ENCODE measurements at places on chromosomes 16 and 17.

GRCh38 chr17:79549141-79549915, 61.5 kb downstream of the RBFOX3 start:
- DNase-seq, result no peak

DNA sequence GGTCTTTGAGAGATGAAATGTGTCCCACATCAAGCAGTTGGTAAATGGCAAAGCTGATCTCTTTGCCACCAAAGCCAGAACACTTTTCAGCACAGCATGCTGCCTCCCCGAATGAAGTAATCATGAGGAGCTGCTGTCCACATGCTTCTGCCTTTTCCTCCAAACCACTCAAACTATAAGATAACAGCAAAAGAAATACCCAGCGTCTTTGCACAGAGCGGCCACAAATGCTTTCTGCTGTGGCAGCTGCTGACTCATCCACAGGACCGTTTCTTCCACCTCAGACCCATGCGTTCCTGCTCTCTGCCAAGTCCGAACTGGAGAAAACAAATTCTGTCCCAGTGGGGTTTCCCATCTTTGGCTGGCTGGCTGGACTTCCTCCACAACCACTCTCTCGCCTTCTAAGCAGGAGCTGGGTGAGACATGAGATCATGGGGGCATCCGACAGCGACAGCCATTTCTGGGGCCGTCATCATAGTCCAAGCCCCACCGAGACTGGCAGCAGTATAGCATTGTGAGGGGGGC, 27.1 kb downstream of the TBC1D3B start:
- DNase-seq, result no peak

- no peak for DNase-seq
Observed at GRCh38 chr17:4184811-4185210, 41.8 kb downstream of the CYB5D2 start.

DNA sequence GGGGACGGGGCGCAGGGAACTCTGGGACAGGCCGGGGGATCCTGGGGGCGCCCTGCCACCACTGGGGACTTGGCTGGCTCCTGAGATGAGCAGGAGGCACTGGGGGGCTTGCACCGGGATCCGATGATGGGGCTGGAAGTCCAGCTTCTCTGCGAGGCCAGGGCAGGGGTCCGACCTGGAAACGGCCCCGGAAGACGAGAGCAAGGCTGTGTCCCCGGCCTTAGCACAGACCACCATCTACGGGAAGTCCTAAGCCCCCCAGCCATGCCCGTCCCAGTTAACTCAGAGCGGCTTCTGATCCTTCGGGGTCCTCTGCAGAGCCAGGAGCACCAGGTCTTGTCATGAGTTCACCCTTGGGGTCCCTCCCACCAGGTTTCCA, 573 bp downstream of the CDT1 start:
- DNase-seq, result no peak

- DNase-seq, result no peak
Observed at GRCh38 chr17:70096861-70097260, 21.8 kb downstream of the KCNJ16 start.

DNA sequence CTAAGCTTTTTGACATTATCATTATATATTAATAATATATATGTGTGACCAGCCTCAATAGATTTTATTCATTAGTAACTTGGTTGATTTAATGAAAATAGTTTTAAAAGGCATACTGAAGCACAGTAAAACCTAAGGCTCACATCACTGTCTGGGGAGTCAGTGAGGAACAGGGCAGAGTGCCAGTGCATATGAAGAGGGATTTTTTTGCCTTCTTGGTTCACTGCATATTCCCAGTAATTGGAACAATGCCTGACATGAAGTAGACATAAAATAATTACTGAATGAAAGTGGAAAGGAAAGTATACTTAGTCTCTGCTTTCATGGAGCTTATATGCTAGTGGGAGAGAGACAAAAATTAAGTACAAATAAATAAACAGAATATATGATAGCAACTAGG, 81.1 kb downstream of the FTO start:
- no peak for DNase-seq

DNA sequence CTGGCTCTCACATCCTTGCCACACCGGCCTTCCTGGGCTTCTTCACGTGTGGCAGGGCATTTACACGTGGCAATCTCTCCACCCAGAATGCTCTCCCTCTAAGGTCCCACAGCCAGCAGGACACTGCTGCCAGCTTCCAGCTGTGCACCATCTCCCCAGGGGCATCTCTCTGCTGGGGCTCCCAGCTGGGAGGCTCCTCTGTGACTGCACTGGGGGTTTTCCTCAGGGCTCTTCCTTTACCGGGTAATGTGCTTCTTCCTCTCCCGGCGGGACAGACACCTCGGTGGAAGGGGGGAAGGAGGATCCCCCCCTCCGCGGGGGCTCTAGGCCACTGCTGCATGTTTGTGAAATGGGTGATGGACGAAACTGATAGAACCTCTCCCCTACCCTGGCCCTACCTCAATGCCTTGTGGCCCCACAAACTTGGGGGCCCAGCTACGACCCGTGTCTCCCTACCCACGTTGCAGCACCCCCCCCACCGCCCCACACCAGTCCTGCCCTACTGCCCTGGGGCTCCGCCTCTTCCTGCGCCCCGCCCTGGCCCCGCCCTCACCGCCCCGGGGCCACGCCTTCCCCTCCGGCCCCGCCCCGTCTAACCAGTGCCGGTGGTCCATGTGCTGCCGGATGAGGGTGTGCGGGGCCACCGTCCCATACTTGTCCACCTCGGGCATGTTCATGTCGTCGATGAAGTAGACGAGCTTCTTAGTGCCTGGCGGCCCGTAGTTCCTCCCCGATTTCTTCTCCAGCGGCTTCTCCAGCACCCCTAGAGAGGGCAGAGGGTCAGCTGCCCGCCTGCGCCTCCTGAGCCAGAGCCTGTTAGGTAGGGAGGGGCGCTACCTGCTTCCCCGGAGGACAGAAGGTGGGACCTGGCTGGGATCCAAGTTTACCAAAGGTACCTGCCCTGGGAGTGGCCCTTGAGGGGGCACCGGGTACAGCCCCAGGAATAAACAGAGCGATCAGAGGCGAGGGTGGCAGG, 92.6 kb downstream of the DNAH17 start:
- peak; percentile 38 for DNase-seq

GRCh38 chr17:18184143-18185031, 759 bp downstream of the ALKBH5 start:
- peak; percentile 57 for DNase-seq

DNA sequence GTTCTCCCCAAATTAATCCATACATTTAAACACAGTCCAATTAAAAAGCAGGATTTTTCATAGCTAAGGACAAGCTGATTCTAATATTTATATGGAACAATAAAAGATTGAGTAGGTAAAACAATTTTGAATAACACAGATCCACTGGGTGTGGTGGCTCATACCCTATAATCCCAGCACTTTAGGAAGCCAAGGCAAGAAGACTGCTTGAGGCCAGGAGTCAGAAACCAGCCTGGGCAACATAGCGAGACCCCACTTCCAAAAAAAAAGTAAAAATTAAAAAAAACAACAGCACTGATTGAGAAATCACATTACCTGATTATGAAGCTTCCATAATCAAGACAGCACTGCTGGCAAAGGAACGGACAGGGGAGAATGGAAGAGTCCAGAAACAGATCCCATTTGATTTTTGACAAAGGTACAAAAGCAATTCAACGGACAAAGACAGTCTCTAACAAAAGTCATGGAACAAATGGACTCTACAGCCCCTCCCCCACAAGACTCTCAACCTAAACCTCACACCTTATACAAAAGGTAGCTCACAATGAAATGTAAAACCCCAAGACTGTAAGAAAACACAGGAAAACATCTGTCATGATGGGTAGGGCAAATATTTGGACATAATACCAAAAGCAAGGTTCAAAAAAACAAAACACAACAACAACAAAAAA, 17.9 kb downstream of the USP7 start:
- DNase-seq, result no peak

GRCh38 chr17:80388175-80388574, 26.8 kb upstream of the ENDOV start:
- DNase-seq, result no peak

GRCh38 chr16:67258161-67258835, 9.5 kb downstream of the SLC9A5 start:
- DNase-seq, result no peak

DNA sequence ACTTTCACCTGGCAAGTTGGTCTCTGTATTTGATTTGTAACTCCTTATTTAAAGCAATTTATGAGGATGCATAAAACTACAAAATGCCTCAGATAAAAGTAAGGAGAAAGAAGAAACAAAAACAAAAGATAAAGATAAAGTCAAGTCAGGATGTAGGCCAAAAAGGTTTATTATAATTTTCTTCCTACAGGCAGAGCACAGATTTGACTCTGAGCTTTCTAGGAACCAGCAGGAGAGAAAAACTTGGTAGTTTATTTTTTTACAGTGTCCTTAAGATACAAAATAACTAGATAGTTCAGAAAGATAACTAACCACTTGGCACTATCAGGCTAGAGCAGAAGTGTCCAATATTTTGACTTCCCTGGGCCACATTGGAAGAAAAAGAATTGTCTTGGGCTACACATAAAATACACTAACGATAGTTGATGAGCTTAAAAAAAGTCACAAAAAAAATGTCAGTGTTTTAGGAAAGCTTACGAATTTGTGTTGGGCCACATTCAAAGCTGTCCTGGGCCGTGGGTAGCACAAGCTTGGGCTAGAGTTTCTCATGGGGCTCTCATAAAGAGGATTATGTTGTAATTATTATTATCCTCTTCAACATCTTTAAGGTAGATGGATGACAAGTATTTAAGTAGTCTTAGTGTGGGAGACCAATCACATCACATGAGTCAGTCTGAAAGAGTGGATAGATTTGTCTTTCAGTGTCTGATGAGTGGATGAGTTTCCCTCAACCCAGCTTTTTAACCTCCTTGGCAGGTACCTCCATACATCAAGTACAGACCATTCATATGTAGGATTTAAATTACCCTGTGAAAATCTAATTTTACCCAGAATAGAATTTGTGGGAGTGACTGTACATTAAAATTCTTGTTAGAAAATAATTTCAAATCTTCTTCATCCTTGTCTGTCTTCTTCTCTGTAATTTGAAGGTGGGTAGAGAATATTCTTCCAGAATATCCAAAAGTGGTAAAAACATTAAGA, 17.0 kb downstream of the PAFAH1B1 start:
- DNase-seq, result no peak

GRCh38 chr16:27980919-27981700, 82.4 kb downstream of the GSG1L start:
- no peak for DNase-seq

- DNase-seq, result peak; percentile 43
Observed at GRCh38 chr17:42980766-42981397, 517 bp downstream of the RUNDC1 start.

DNA sequence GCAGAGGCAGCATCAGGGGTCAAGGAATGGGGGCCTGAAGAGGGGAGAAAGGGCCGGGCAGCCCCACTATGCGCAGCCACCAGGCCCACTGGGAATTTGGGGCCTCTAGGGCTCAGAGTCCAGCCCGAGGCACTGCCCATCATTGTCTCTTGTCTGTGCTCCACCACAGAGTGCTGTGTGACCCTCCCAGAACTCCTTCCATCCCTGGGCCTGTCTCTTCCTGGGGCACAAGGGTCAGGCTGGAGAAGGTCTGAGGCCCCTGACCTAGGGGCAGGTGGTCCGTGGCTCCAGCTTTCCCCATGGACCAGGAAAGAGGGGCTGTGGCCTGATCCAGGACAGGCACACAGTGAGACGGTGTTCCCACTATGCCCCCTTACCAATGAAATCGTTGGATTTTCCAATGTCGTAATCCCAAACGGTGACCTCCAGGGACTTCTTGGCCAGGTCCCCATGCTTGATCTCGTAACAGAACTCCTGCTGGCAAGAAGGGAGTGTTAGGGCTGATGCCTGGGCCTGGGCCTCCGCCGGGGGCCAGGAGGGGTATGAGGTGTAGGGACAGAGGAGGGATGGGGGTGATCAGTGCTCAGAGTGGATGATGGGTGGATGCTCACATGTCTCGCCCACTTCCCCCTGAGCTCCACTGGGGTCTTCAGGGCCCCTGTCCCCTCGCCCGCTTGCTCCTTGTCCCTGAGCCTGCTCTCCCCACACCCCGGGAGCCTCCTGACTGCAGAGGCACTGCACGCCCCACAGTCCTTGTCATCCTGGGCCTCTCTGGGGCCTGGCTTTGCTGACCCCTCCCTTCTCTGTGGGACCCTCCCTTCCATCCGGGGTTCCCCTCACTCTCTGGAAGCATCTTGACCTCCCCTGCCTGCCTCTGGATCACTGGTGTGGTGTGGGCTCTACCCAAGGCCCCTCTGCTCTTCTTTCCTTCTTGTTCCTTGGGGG, 10.7 kb downstream of the SCGB1C2 start:
- DNase-seq, result no peak

GRCh38 chr16:77246150-77246549, 46.9 kb downstream of the SYCE1L start:
- no peak for DNase-seq

DNA sequence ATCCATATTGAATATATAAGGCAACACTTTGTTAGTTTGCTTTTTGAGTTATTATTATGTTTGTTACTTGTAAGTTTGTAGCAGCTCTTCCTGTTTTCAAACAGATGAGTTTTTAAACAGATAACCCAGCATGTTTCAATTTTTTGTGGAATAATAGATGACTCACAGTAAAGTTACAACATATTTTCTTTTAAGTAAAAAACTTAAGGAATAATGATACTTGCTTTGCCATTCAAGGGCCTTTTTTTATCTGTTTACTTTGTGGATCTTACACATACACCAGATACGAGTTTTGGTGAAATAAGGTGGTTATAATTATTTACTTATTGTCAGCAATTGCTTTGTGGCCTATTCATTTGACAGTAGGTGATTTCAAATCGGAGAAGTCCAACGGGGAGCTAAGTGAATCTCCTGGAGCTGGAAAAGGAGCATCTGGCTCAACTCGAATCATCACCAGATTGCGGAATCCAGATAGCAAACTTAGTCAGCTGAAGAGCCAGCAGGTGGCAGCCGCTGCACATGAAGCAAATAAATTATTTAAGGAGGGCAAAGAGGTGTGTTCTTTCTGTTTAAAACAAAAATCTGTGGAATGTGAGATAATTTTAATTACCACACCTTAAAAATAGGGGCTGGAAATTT, 66.3 kb downstream of the BPTF start:
- DNase-seq, result no peak

DNA sequence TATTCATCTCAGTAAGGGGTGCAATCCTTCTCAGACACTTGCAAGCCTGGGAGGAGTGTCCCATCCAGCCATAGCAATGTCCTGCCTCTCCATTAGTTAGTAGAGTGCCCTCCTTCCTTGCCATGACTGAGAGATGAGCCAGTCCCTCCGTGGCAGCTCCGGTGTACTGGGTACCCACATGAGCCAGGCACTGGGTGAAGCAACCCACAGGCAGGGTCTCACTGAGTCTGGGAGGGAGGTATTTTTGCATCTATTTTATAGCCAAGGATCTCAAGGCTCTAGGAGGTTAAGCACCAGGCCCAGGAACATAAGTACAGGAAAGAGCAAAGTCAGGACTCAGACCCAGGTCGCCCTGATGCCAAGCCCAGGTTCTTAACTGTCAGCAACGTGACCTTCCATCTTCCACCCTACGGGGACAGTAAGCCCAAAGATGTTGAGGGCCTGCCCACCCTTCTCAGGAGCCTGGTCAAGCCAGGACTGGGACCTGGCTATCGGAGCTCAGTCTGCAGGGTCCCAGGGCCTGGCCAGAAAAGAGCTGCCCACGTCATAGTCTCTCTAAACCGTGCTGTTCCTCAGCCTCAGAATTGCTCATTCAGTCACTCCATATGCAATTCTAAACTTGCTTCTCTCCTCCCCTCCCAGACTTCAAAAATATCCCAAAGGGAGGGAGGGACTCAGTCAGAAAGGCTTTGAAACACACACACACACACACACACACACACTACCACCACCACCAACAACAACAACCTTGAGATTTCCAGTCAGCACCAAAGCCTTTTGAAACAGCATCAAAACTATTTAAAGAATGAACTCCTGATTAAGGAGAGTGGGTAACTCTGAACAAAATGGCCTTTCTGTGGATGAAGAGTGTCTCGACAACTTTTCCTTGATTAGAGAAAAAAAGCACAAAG, 16.6 kb downstream of the NOS2 start:
- no peak for DNase-seq
